SK-N-DZ (cell line): ENCODE measurements at places on chromosomes 2 and 18.

DNA sequence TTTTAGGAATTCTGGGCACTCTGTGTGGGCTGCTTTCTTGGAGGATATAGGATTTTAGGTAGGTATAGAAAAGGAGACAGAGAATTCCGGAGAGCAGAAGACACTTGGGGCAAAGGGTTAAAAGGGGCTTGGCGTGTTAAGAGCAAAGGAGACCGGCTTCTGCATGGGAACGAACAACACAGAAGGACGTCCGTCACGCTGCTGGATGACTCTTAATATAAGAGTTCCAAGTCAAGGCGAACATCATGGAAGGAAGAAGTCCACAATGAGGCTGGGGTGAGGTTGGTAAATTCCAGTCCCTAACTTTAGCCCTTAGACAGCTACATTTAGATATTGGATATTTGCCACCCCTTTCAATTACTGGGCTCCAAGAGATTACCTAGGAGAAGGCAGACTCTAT lies 15.9 kb upstream of the SLC20A1 start:
- no peak for DNase-seq

GRCh38 chr18:59454909-59455727 lies 96.1 kb upstream of the LMAN1 start:
- peak; percentile 72 for DNase-seq

GRCh38 chr2:101823347-101823791 lies 125.9 kb downstream of the MAP4K4 start:
- peak; percentile 40 for DNase-seq

GRCh38 chr18:49072940-49073339 lies 122.2 kb upstream of the SMAD7 start:
- DNase-seq, result no peak

GRCh38 chr2:47297767-47298425 lies 105.1 kb upstream of the MSH2 start:
- DNase-seq, result no peak

DNA sequence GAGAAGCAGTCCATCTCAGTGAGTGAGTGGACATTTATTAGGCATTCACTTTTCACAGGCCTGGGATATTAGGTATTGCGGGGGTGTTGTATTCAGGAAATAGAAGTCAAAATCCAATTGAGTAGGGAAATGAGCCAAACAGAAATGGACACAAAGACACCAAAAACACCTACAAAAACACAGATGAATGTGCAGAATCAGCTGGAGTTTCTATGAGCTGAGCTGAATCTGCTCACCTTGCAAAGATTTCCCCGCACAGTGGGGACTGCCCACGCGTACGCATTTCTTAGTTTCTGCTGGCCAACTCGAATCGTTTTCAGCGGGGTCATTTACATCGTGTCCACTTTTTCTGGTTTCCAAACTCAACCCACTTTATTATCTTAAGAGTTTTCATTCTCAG lies 160.0 kb downstream of the BCL2 start:
- no peak for DNase-seq

GRCh38 chr2:88967844-88968243 lies 276.4 kb downstream of the RPIA start:
- DNase-seq, result no peak

DNA sequence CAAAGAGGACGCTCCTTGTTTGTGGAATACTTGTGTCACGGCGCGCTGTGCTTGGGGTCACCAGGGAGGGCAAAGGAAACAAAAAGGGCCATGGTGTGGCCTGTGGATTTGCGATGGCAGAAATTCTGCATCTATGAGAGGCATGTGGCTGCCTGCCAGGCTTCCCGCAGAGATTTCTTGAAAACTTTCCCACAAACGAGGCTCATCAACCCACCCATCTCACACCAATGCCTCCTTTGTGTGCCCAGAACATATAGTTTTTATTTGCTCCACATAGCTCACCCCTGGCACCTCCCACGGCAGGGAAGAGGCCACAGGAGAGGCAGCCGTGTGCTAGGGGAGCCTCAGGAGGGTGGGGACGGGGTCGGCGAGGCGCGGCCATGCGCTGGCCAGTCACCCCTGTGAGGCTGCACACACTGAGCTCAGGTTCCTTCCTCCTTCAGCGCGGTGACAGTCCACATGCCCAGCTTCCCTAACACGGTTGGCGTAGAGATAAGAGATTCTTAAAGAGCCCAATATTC lies 100.3 kb downstream of the MBP start:
- no peak for DNase-seq

DNA sequence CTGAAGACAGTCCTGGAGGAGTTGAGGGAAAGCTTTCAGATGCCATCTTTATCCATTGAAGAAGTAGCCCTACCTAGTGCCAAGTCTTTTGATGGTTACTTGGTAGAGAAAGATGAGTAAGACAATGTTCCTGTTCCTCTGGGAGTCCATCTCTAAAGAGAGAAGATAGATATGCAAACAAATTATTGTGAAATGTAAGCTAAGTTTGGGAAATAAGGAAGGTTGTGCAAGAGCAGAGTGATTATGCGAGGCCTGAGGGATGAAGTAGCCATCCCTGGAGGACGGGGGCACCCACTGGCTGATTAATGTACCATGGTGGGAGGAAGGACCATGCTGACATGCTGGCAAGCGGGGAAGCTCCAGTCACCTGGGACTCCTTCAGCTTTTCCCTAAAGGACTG lies 994 bp upstream of the DTNA start:
- DNase-seq, result no peak

DNA sequence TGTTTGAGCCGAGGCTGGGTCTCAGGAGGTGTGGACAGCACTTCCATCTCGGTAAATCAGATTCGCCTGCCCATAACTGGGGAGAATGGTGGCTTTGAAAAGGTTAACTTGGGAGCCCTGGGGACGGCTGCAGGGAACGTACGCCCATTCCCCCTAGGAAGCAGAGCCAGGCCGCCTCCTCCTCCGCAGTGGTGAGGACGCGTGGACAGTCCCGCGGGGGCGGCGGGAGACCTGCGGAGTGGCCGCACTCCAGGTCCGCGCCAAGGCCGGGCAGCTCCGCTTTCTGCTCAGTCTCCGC lies 845 bp upstream of the MYCN start:
- no peak for DNase-seq

DNA sequence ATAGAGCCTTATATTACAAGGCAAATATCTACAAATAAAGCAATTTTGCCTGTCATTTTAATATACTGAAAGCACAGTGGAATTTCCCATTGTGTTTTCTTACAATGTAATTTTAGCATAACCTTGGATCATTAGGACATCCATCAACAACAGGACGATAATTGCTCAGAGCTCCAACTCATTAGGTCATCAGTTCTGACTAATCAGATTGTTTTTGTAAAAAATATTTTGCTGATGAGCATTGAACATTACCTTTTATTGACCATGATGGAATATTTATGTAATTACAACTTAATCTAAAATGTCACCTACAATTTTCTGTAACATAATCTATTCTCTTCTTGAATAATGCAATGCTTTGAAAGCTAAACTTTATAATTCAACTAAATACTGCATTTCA lies 215.3 kb upstream of the DSEL start:
- no peak for DNase-seq

GRCh38 chr2:220959391-220959802 lies 612.7 kb downstream of the EPHA4 start:
- no peak for DNase-seq

DNA sequence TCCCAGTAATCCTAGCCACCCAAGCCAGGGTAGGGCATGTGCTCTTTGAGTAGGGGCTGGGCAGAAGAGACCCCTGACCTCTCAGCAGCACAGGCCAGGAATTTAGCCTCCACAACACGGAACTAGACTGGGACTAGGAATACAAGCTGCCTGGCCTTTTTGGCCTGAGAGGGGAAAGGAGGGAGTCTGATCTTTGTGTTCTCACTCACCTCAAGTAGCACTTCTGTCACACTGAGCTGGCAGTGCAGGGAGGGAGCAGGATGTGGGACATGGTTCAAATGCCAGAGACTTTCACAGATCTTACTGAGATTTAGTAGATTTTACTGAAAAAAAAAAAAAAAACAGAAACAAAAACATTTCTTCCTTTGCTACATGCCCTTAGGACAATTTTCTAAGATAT lies 395.2 kb downstream of the CMPK2 start:
- DNase-seq, result no peak

- DNase-seq, result no peak
Measured at GRCh38 chr18:44589693-44590355, 90.9 kb upstream of the SETBP1 start.

DNA sequence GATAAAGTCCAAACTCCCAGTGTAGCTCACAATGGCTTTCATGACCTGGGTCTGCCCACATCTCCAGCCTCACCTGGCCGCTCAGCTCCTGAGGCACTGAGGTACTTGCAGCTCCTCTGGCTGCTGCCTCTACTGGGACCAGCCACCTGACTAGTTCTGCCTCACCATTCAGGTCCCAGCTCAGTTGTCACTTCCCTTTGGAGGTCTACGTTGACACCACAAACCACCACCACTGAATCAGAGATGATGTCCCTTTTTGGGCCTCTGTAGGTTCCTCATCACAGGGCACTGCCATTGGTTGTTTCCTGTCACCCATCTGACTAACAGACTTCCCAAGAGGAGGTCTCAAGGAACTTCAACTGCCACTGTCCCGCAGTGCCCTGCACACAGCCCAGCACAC lies 21.2 kb downstream of the SPP2 start:
- no peak for DNase-seq

DNA sequence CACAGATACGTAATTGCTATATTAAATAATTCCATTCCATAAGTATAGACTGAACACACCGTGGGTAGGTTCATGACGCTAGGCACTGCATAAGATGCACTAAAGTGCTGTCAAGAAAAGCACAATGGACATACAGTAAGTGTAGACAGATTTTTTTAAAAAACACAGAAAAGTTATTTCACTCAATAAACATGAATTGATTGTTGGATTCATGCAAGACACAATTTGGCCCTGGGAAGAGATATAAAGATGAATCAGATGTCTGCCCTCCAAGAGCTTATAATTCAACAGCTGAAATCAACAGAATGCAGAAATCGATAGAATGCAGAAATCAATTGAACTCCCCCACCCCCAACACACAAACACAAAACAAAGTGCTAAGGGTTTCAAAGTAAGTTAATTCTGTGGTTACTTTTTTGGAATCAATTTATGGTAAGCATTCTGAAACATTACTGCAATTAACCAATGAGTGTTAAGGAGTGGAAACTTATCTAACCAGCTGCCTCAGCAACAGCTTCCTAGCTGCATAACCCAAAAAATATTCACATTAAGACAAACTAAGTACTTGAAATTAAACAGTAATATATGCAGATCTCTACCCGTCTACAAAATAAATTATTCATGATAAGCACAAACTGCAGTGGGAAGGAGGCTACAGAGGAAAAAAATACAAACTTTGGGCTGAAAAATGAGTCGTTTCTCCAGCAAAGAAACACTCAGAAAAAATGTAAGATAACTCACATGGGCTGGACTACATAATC lies 1.6 kb downstream of the NBAS start:
- DNase-seq, result peak; percentile 90

GRCh38 chr2:51401546-51401945 lies 369.6 kb upstream of the NRXN1 start:
- DNase-seq, result no peak

- no peak for DNase-seq
Measured at GRCh38 chr2:195410074-195410671, 246.9 kb upstream of the SLC39A10 start.

DNA sequence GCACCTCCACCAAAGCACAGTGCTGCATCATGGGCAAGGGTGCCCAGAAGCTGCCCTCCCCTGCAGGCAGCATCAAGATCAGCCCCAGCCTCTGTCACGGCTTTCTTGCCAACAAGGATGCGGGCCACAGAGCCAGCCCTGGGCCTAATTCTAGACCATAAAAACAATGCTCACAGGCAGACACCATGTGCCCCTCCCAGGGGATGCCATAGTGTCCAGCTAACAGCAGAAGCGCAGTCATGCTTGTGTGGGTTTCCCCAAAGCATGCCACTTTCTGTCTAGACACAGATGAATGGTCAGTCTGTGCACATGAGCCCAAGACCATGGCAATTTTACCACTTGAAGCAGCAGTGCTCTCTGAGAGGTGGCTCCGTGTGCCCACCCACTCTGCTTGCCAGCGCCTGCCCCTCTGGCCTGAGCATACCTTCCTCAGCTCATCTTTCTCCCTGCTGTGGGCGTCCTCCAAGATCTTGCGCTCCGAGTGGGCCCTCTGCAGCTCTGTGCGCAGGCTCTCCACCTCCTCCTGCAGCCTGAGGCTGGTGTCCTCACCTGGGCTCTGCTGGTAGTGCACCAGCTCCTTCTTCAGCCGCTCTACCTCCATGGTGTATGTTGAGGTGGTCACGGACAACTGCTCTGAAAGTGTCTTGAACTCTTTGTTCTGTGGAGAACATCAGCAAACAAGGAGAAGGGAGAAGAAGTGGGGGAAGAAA lies 81.3 kb upstream of the ACAA2 start:
- no peak for DNase-seq

GRCh38 chr2:12287220-12287751 lies 429.4 kb upstream of the TRIB2 start:
- DNase-seq, result no peak

DNA sequence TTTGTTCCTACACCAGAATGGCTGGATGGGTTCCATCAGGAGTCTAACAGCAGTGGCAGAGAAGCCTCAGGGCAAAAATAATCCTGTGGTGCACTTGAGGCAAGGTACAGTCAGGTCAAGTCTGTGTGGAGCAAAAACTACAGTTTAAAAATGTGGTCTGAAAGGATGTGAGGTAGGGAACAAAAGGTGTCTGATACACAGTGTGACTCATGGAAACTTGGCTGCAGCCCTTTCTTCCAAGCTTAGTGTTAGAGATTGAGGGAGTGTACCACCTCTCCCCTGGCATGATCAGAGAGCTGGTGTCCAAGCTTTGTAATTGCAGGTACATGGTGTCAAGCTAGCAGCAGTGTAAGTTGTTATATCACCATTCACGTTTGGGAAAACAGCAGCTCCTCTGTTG lies 8.9 kb downstream of the ANKAR start:
- DNase-seq, result no peak

DNA sequence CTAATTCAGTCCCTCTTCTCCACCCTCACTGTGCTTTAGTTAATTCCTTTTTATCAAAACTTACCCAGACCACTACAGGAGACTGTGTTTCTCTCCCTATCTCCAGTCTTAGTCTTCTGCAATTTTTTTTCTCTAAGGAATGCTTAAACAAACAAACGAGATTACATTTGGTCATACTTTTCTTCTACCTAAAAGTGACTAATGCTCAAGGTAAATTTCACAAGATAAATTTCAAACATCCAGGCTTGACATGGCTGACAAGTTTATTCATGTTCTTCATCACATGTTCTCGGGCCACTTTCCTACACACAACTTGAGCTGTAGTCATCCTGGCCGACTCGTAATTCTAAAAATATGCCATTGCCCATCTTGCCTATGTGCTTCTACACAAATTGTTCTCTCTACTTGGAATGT lies 23.2 kb upstream of the ACSL3 start:
- DNase-seq, result no peak

- DNase-seq, result peak; percentile 35
Measured at GRCh38 chr2:196431957-196432356, 207.6 kb upstream of the CCDC150 start.

DNA sequence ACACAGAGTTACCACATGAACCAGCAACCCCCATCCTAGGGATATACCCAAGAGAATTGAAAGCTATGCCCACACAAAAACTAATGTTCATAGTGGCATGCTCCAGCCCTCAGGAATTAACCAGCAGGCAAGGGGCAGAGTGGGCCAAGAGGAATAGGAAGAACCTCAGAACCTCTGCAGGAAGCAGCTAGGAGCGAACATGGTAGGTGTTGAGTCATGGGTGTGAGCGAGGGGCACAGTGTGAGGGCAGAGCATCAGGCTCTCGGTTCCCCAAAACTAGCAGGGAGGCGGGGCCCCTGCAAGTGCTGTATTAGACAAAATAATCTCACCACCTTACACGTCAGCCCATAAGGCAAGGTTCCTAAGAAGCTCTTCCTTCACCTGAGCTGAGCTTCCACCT lies 5.6 kb upstream of the RUFY4 start:
- no peak for DNase-seq
